Cardiac septum (tissue), 1 donor: ENCODE measurements at places on chromosomes 1 and 21. TPM values are rescaled to one million over a fixed set of nuclear protein-coding genes. Genes with fewer than 3 reads are reported as not detected.

LORICRIN gene
- total RNA-seq, result not detected

TIPRL gene
- 30.4 TPM for total RNA-seq

TOR3A gene
- 8.7 TPM for total RNA-seq

- DNase-seq, result no peak
Observed at GRCh38 chr1:227058321-227058751, 118.2 kb downstream of the COQ8A start.

DNA sequence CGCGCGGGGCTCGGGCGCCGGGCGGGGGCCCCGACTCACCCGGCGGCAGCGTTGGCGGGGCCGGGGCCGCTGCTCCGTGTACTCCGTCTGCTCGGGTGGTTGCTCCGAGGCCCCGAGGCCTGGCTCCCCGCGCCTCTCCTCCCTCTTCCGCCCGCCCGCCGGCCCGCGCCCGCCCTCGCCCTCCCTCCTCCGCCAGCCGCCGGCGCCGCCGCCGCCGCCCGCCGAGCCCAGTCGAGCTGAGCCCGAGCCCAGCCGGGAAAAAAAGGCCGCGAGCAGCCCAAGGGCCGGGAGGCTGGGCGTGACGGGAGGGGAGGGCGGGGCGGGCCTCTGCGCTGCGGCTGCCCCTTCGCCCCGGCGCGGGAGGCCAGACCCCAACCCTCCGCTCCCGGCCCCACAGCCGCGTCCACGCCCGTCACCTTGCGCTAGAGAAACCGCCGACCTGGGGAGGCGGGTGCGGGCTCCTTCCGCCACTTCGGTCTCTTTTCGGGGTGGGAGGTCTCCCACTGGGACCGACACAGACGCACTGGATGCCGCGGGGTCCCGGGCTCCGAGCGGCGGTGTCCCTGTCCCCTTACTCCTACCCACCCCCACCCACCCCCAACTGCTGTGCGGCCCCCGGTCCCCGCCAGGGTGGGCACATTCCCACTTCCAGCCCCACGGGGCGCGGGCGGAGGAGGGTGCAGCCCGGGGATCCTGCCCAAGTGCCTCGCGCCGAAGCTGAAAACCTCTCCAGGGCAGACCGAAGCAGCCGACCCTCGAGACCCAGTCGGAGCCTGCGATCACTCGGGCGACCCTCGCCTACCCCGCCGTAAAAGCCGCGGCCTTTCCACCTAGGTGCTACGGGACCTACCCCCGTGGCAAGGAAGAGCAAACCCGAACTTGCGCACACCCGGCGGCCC, at the start of gene CERS2:
Gene CERS2 (minus strand): TSS at position 256 of the 899 bp plus-strand sequence. CDS start 5,745 bp downstream, outside the sequence.
- DNase-seq, result peak; percentile 92

DNA sequence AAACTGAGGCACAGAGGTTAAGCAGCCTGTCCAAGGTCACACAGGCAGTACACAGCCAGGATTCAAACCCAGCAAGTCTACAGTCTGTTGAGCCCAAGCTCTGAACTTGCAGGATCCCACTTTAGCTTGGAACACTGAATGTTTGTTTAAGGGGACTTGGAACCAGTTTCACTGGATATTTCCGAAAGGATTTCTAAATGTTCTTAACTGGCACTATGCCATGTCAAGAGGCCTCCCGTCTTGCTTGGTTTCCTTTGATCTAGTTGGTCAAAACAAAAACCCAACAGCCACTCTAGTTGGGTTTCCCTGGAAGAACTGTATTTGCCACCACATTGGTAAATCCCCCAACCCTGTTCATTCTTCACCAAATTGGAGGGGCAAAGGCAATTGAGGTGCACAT, 317.6 kb upstream of the KAZN start:
- DNase-seq, result no peak
